Stimulated activated CD8-positive, alpha-beta memory T cell treated with anti-CD3 and anti-CD28 coated beads, Interleukin-4, amount 100 ng/mL, for 48 hours (primary cell): ENCODE measurements at places on chromosomes 1 and 21.

GRCh38 chr1:160400646-160401486 lies 502 bp downstream of the VANGL2 start:
- DNase-seq: peak; percentile 30

GRCh38 chr1:16119504-16119903 lies 36.4 kb downstream of the EPHA2 start:
- DNase-seq: no peak

GRCh38 chr21:42346866-42347600 lies 3.8 kb downstream of the TFF2 start:
- peak; percentile 10 for DNase-seq

- peak; percentile 36 for DNase-seq
These were observed 30.9 kb upstream of the CACYBP start for GRCh38 chr1:174968750-174969244.

DNA sequence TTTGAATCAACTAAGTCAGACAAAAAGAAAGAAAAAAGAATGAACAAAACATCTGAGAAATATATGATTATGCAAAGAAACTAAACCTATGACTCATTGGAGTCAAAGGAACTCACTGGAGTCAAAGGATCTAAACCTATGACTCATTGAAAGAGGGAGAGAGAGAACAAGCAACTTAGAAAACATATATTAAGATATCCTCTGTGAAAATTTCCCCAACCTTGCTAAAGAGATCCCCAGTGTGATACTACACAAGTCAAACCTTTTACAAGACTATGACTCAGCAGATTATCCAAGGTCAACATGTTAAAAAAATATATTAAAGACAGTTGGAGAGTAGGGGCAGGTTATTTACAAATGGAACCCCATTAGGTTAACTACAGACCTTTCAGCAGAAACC lies 1538.3 kb downstream of the NCAM2 start:
- DNase-seq: no peak

- DNase-seq: no peak
These were observed 87.7 kb downstream of the LTN1 start for GRCh38 chr21:28904961-28905435.

DNA sequence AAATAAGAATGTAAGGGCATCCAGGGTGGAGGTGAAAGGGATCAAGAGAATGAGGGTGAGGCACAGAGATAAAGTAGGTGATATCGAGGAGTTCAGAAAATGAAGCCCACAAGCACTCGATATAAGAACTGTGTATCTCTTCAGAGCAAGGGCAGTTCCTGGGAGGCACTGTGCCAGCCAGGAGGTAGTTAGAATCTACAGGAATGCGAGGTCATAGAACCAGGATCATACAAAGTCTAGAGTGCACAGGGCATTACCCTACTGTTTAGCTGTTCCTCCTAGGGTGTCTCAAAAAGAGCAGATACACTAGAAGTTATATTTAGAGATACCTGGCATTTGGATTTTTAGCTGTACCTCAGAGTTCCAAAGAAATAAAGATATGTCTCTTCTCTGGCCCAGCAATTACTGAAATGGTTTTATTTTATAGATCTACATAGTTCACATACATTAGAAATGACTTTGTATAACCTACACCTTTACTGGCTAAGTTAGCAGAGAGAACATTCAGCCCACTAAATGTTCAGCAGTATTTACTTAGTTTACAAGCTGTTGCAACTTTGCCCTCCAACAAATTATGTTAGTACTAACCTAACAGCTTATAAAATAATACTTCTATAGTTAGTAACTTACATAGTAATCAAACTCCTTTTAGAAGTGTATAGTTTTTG lies 1.6 kb downstream of the OVAAL start:
- DNase-seq: no peak

DNA sequence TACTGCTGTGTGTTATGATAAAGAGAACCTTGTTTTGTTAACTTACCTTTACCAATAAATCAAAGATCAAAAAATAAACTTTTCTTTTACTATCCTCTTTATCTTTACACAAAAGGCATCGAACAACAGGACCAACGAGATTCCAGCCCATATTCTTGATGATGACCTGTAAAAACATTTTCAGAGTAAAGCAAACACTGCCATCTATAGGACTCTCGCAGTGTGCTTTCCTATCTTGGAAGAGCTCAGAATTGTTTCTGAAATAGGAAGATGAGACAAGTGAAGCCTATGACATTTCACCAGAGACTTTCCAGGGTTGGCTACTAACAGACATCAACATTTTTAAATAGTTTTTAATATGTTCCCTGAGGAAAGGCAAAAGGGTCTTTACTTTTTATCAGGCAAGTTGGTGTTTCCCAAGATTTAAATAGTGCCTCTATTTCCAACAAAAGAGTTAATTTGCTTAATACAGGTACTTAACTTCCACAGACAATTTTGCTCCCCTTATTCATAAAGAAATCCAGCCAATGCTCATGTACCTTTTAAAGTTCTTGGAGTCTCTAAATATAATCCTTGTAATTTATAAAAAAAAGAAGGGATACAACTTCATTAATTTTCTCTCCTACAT lies 7.3 kb downstream of the GLMN start:
- DNase-seq: no peak

GRCh38 chr1:182565537-182565936 lies 23.5 kb downstream of the RNASEL start:
- no peak for DNase-seq

- no peak for DNase-seq
These were observed 244.6 kb upstream of the NEGR1 start for GRCh38 chr1:72526926-72527325.

DNA sequence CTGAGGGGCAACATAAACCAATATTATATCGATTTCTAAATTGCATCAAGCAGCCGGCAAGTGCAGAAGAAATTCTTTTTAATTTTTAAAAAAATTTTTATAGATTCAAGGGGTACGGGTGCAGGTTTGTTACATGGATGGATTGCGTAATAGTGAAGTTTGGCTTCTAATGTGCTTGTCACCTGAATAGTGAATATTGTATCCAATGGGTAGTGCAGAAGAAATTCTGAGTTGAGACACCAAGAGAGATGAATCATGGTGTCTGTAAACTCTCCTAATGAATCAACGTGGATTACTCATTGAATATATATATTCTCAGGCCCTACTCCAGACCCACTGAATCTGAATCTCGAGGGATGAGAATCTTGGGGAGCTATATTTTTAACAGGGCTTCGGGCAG lies 253.7 kb upstream of the FOXD3 start:
- DNase-seq: no peak

GRCh38 chr1:48109390-48110013 lies 112.3 kb upstream of the TRABD2B start:
- DNase-seq: no peak

DNA sequence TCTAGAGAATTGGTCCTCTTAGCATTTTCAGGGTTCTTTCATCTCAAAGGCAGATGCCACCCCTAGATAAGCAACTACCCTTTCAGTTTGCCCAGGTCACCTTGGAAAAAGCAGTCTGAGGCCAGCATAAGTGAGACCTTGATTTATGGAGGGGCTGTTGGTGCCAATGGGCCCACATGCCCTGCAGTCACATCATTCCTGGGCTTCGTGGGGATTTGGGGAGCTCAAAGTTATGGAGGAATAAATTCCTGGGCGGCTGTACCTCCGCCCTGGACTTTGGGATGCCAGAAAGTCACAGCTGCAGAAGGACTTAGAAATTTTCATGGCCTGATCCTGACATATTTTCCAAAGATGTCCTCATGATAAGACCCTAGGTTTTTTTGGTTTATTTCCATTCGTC lies 2.7 kb upstream of the SDHB start:
- no peak for DNase-seq

- DNase-seq: no peak
These were observed 15.2 kb upstream of the LMX1A start for GRCh38 chr1:165371588-165372225.

- no peak for DNase-seq
These were observed 1.8 kb downstream of the FAM131C start for GRCh38 chr1:16071614-16072013.

GRCh38 chr1:25677193-25677773 lies 60.7 kb downstream of the MAN1C1 start:
- DNase-seq: no peak

DNA sequence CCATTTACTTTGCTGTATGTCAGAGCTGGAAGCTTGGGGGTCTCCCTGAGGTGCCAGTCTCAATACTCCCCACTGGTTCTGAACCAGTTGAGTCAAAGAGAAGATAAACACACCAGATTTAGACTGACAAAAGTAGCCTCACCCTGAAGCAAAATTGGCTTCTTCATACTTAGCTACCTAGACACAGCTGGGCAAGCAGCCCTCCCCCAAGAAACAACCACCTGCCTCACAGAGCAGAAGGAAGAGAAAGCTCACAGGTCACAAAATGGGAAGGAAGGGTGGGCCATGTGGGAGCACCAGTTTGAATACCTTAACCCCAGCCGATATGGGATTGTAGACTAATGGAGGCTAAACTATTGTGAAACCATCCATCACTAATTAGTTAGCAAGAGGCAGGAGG lies 24.6 kb upstream of the MYSM1 start:
- DNase-seq: no peak

- no peak for DNase-seq
These were observed 36.2 kb upstream of the KRTAP11-1 start for GRCh38 chr21:30917557-30917956.

DNA sequence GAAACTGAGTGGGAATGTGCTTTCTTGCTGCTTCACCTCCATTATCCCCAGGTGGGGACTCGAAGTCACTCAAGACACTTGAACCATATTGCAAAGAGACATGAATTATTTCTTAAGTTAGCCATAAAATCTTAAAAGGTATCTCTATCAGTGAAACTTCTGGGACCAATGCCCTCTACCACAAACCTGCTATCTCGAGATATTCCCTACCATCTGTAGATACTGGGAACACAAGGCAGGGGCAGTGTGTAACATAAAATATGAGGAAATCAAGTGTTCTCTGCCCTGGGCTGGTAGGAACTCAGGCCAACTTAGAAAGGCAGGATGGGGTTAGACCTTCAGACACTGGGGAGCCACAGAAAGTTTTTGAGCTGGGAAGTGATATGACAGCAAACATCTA lies 1.3 kb upstream of the CD58 start:
- DNase-seq: no peak

DNA sequence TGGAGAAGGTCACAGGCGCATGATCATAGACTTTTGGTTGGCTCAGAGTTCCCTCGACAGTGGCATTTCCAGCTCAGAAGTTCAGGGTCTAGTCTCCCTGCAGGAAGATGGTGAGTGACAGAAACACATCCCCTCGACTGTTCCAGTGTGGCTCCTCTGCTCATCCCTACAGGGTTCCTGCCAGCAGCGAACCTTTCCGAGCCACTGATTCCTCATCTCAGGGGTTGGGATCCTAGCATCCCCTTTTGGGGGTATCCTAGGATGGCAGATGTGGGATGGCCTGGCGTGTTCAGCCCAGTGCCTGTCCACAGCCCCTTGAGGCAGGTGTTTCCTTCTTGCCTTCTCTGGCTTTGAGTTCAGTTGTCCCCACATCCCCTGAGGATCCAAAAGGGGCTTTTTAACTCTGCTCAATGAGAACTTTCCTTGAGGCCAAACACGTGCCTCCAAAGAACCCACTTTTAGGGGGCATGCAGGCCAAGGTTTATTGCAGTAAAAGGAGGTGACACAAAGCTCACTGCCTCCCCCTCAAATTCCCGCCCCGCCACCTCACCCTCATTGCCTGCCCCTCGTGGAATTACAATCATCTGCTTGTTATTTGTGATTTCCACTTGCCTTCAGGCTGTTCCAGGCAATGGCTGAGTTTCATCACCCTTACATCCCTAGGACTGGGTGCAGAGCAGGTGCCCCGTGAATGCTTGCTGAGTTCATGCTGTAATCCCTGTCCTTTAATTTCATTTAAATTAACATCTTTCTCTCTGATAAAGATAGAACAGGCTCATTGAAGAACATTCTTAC lies 440.7 kb downstream of the CAMTA1 start:
- no peak for DNase-seq

DNA sequence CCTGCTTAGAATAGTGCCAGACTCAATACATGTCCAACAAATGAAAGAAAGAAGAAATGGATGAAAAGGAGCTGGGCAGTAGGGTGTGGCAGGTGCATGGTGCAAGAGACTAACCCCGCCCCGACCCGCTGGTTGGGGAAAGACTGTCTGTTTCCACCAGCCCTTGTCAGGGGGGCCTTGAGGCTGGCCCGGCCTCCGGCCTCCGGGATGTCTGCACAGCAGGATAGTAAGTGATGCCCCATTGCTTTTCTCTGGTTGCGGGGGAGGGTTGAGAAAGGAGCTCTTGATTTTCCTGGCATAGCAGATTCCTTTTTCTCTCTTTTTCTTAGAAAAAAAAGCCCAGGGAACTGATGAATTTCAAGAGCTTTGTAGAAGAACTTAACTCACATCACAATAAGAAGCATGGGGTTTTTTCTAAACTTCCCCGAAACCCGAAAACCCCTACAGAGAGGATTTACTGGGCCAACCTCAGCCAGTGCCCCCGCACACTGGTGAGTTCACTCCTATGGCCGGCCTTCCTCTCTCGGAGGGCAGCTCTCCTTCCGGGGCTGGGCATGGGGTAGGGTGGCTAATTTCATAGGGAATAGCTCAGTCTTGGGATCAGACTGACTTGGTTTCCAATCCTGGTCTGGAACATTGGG lies 12.5 kb upstream of the TTC22 start:
- no peak for DNase-seq

GRCh38 chr1:235979716-235980333 lies 85.1 kb downstream of the NID1 start:
- no peak for DNase-seq

- peak; percentile 76 for DNase-seq
These were observed at the start of gene MYOM3 for GRCh38 chr1:24111996-24112779. Gene MYOM3, minus strand, starts transcription at chr1:24112135. Its CDS starts 3,499 bp downstream, at chr1:24108636.

- DNase-seq: no peak
These were observed 107.4 kb upstream of the MAGI3 start for GRCh38 chr1:113282893-113283285.

GRCh38 chr1:174736831-174737230 lies 262.9 kb upstream of the CACYBP start:
- DNase-seq: no peak

- DNase-seq: no peak
These were observed 280.2 kb upstream of the PLXNA2 start for GRCh38 chr1:208524376-208524775.

GRCh38 chr1:1623181-1623630 lies 7.9 kb downstream of the MIB2 start:
- no peak for DNase-seq

DNA sequence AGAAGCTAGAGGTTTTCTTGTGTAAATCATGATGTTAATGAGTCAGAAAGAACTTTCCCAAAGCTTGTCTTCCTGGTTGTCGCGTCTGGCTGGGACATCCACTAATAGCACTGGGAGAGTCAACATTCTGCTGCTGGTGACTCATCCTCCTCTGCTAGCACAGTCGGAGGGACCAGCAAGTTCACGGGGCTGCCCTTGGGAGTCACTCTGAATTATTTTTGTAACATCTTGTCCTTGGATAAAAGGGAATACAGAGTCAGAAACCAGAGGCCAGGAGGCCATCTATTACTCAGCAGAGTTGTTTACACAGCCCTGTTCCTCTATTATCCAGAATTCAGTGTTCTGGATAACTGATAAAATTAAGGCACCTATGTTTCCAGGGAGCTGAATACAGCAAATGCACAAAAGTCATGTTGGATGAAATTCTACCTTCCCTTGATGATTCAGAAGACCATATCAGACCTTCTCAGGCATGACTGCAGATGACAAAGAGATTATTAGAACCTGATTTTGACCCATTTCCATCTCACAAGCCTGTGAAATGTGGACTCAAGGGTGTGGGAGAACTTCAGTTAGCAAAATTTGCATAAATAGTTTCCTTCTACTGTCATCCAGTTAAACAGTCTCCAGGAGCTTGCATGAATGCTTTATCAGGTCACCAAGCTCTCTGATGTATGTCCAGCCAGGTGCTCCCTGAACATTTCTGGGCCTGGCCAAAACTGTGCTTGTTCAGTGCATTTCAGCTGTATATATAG lies 68.1 kb downstream of the JAK1 start:
- peak; percentile 46 for DNase-seq
